NCI-H460 (cell line): ENCODE measurements at places on chromosomes 12 and 14. TPM values are rescaled to one million over a fixed set of nuclear protein-coding genes. Genes with fewer than 3 reads are reported as not detected.

RTN1 gene
- total RNA-seq: 68.2 and 70.2 TPM in 2 replicates

KRT78 gene
- not detected in 2 replicates for total RNA-seq

KRT71 gene
- not detected in 2 replicates for total RNA-seq

PLXNC1 gene
- 0.02 TPM in 1 of 2 replicates, not detected in the other for total RNA-seq

SOX5 gene
- total RNA-seq: not detected in 2 replicates

NOVA1 gene
- total RNA-seq: 4.2 and 5.0 TPM in 2 replicates

REC8 gene
- total RNA-seq: 1.4 and 4.6 TPM in 2 replicates

PIWIL1 gene
- total RNA-seq: 0.02 TPM in 1 of 2 replicates, not detected in the other
